CD8-positive, alpha-beta memory T cell (primary cell): ENCODE measurements at places on chromosomes 5 and 9. TPM values are rescaled to one million over a fixed set of nuclear protein-coding genes. Genes with fewer than 3 reads are reported as not detected.

The SLC27A6 gene
- polyA plus RNA-seq: not detected

The HAVCR2 gene
- polyA plus RNA-seq: 7.5 TPM

The SH3TC2 gene
- polyA plus RNA-seq: not detected

The DMGDH gene
- polyA plus RNA-seq: not detected

The SPATA31C1 gene
- polyA plus RNA-seq: not detected

The PCDHGA10 gene
- polyA plus RNA-seq: 0.07 TPM

The FASTKD3 gene
- 12.3 TPM for polyA plus RNA-seq

The PTPRD gene
- polyA plus RNA-seq: not detected

The ABO gene
- polyA plus RNA-seq: not detected

The RFESD gene
- 7.2 TPM for polyA plus RNA-seq

The CDX1 gene
- not detected for polyA plus RNA-seq

The RORB gene
- polyA plus RNA-seq: 0.05 TPM

The KLHL3 gene
- polyA plus RNA-seq: 3.4 TPM

The TSSK1B gene
- not detected for polyA plus RNA-seq

The TNFSF8 gene
- 83.6 TPM for polyA plus RNA-seq

The CNOT6 gene
- 11.4 TPM for polyA plus RNA-seq

The SMC5 gene
- polyA plus RNA-seq: 18.9 TPM

The CDC23 gene
- polyA plus RNA-seq: 21.9 TPM

The ZNF618 gene
- polyA plus RNA-seq: 1.2 TPM

The GABRA1 gene
- polyA plus RNA-seq: not detected

The SELENOP gene
- not detected for polyA plus RNA-seq

The EGFL7 gene
- polyA plus RNA-seq: 0.40 TPM
